Activated CD4-positive, alpha-beta T cell treated with anti-CD3 and anti-CD28 coated beads for 24 hours (primary cell): ENCODE measurements at places on chromosomes 2 and 18.

- DNase-seq, result no peak
Measured at GRCh38 chr2:160309585-160309984, 109.5 kb upstream of the ITGB6 start.

- peak; percentile 69 for DNase-seq
Measured at GRCh38 chr2:74834792-74835755, 1.1 kb downstream of the HK2 start.

DNA sequence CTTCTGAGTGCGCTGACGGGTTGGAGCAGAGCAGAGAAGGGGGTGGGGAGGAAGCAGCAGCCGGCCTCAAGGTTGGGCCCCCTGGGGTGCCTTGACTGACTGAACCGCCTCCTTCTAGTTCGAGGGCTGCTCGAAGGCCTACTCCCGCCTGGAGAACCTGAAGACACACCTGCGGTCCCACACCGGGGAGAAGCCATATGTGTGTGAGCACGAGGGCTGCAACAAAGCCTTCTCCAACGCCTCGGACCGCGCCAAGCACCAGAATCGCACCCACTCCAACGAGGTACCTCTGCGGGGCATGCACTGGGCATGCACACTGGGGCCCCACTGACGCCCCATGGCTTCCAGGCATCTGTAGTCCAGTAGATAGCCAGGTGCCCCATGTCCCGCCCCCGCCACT is 246.9 kb downstream of the GLI2 start:
- no peak for DNase-seq

- DNase-seq, result peak; percentile 33
Measured at GRCh38 chr2:45993476-45993991, 303.7 kb upstream of the EPAS1 start.
